ENCODE measurements at places on chromosomes 1 and 21.

GRCh38 chr1:66373157-66373591 lies 160.8 kb upstream of the SGIP1 start:
- ATAC-seq = no peak

DNA sequence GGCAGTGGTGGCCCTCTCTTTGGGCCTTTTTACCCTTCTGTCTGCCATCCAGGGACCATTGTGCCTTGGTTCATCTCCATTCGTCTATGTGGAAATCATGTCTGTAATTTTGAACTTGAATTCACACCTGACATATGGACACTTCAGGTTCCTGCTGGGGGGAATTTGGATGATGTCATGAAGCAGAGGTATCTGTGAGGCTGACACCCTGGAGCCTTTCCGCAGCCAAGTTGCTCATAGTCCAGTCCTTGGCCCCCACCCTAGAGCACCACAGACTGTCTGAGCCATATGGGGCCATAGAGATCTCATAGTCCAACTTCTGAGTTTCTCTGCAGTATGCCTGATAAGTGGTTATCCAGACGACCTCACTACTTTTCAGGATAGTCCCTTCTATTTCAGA lies 147.7 kb upstream of the CACNA1E start:
- ATAC-seq = no peak

- no peak for ATAC-seq
These were observed 10.8 kb upstream of the PALMD start for GRCh38 chr1:99634971-99635624.

GRCh38 chr1:182507685-182508084 lies 57.7 kb downstream of the RGSL1 start:
- no peak for ATAC-seq

GRCh38 chr21:42308161-42308913 lies 6.9 kb downstream of the TFF3 start:
- ATAC-seq = no peak

DNA sequence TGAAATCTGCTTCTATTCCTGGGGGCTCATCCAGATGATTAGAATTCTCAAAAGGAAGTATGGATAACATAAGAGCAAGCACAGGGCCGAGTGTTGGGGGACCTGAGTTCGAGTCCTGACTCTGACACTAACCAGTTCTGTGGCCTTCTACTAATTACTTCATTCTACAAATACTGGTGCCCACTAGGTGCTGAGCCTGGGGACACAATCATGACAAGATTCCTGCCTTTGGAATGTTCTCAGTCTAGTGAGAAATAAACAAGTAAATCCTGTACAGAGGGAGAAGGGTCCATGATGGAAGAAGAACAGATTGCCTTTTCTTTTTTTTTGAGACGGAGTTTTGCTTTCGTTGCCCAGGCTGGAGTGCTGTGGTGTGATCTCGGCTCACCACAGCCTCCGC lies 2.2 kb upstream of the NUAK2 start:
- ATAC-seq = no peak

DNA sequence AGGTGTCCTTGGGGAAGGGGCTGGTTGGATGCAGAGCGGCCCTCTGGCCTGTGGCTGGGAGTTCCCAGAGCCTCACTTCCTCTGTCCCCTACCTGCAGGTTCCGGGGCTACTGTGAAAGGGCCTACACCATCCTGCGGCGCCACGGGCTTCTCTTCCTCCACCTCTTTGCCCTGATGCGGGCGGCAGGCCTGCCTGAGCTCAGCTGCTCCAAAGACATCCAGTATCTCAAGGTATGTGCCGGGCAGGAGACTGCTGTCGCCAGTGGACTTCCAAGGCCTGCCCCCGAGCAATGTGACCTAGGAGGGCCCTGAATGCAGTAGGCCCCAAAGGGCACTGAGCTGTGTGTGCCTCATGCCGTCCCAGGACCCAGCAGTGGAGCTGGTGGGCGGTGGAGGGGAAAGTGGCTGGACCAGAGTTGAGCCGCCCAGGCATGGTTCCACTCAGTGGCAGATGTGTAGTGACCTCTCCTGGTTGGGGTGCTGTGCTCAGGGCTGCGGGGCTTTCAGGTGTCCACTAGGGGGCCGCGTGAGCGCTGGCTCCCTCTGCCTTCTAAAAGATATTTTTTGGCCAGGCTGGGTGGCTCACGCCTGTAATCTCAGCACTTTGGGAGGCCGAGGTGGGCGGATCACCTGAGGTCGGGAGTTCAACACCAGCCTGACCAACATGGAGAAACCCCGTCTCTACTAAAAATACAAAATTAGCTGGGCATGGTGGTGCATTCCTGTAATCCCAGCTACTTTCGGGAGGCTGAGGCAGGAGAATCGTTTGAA lies 73.4 kb downstream of the PIK3CD start:
- ATAC-seq = peak; percentile 70

DNA sequence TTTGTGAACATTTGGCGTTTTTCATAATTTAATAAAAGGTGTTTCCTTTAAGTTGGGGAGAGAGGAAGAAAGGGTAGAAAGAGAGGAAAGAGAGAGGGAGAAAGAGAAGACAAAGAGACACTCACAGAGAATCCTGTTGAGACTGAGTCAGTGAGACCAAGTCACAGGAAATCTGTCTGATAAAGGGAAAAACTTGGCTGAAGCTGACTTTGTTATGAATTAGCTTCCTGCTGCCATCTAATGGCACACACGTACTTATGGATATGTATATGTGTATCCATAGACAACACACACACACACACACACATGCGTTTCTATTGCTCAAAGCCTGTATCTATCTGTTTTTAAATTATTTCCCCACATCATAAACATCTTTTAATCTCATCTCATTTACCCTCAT lies 42.5 kb upstream of the DISC1 start:
- no peak for ATAC-seq

DNA sequence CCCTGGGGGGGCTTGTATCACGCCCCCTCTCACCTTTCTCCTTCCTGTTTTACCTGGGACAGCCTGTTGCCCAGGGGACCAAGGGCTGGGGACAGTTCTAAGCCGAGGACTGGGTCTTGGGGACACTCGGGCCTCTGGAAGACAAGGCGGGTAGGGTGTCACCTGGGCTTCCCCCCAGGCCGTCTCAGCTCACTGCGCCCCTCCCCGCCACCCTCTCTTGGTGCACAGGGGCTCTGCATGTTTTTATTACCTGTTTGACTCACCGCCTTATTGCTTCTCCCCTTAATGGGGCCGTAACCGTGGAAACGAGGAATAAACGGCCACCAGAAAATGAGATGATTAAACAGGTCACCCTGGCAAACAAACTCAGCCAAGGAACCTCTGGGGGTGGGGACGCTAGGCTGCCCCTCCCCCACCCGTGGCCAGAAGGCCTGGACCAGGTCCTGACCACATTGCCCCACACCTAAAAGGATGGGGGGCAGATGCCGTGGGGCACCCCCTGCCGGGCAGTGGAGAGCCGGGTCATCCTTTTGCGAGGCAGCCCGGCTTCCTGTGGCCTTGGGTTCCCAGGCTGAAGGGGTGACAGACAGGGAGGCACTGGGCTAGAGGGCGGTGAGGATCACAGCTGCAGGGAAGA lies 109.9 kb downstream of the CASZ1 start:
- ATAC-seq = no peak

- no peak for ATAC-seq
These were observed 44.4 kb downstream of the CFHR5 start for GRCh38 chr1:197021716-197022115.

DNA sequence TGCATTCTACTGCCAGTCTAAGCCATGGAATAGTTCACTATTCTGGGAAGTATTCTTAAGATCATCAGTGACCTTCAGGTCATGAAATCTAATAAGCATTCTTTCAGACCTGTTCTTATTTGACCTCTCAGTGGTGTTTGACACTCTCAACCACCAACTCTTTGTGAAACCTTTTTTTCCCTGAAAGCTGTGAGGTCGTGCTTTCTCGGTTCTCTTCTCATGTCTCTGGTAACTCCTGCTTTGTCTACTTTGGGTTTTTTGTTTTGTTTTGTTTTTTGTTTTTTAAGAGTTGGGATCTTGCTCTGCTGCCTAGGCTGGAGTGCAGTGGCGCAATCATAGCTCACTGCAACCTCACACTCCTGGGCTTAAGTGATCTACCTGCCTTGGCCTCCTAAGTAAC lies 56.3 kb downstream of the POU2F1 start:
- ATAC-seq = no peak

GRCh38 chr1:110012100-110012780 lies 22.2 kb upstream of the STRIP1 start:
- peak; percentile 27 for ATAC-seq

DNA sequence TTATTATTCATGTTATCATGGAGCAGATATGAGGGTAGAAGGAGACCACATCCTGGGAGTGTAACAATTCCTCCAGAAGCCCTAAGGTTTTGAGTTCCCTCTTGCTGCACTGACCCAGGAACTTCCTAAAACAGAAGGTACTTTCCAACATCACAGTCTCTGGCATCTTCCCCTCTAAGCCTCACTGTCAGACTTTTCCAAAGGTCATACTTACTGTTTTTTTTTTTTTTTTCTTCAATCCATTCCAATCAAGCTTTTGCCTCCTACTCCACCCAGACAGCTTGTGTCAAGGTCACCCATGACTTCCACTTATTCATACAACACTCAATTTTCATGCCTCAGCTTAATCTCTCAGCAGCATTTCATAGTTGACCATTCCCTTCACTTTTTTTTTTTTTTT lies 18.4 kb upstream of the UQCRHL start:
- ATAC-seq = no peak

DNA sequence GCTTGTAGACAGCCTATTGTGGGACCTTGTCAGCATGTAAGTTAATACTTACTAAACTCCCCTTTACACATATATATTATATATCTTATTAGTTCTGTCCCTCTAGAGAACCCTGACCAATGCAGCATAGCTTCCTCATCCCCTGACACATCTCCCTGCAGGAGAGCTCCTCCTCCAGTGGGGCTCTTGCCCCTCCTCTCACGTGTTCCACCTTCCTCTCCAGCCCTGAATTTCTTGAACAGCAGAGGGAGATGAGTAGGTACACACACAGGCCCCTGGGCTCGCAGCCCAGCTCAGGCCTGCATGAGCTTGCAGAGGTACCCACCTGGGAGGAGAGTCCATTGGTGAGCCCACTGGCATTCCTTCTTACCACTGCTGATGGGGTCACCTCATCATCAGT lies 27.3 kb upstream of the GOLT1A start:
- ATAC-seq = peak; percentile 60

GRCh38 chr21:32728456-32728839 lies 635 bp upstream of the SYNJ1 start:
- ATAC-seq = no peak

GRCh38 chr1:197152662-197153061 lies 6.2 kb upstream of the ASPM start:
- no peak for ATAC-seq

GRCh38 chr1:153533689-153534201 lies 2.0 kb downstream of the S100A6 start:
- ATAC-seq = peak; percentile 31

DNA sequence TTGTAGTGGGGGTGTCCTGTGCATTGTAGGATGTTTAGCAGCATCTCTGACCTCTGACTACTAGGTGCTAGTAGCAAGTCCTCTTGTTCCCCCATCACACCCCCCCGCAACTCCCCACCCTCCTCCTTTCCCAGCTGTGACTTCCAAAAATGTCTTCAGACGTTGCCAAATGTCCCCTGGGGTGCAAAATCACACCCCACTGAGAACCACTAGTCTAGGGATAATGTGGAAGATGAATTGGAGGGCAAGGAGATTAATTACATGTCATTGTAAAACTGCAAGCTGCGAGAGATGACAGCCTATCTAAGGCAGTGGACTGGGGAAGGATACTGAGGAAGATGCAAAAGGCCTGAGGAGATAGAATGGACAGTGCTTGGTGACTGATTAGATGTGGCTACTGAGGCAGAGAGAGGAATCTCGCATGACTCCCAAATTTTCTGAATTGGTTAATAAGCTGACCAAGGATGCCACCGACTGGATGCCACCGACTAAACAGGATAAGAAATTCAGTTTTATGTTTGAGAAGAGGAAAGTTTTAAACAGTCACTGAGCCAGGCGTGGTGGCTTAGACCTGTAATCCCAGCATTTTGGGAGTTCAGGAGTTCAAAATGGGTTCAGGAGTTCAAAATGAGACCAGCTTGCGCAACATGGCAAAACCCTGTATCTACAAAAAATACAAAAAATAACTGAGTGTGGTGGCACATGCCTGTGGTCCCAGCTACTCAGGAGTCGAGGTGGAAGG lies 3.1 kb upstream of the JAK1 start:
- ATAC-seq = no peak

- peak; percentile 97 for ATAC-seq
These were observed 272.2 kb downstream of the TNR start for GRCh38 chr1:175471039-175471800.

DNA sequence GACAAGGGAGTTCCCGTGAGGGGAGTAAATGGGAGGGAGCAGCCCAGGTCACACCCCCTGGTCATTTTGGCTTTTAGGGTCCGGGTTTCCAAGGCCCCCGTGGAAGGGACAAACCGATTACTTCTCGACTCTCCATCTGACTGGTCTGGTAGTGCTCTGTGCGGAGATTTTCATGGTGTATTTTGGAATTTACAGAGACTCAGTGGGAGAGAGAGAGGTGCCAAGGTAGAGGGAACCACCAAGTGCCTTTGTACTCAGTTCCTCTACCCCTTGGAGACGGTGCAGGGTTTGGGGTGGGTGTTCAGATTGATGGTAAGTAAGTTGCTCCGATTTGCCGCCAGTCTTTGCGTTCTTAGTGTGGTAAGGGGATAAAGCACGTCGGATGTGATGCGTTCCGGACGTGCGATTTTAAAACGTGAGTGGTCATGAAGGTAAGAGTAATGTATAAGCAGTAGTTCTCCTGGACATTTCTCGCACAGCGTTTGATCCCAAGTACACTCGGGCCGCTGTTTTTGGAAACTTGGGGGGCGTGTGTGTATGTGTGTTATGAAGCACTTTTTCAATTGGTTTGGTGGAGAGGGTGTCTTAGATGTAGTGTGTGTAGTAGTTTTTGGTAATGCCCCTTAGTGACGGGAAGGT lies 682 bp downstream of the SUCO start:
- ATAC-seq = peak; percentile 29

DNA sequence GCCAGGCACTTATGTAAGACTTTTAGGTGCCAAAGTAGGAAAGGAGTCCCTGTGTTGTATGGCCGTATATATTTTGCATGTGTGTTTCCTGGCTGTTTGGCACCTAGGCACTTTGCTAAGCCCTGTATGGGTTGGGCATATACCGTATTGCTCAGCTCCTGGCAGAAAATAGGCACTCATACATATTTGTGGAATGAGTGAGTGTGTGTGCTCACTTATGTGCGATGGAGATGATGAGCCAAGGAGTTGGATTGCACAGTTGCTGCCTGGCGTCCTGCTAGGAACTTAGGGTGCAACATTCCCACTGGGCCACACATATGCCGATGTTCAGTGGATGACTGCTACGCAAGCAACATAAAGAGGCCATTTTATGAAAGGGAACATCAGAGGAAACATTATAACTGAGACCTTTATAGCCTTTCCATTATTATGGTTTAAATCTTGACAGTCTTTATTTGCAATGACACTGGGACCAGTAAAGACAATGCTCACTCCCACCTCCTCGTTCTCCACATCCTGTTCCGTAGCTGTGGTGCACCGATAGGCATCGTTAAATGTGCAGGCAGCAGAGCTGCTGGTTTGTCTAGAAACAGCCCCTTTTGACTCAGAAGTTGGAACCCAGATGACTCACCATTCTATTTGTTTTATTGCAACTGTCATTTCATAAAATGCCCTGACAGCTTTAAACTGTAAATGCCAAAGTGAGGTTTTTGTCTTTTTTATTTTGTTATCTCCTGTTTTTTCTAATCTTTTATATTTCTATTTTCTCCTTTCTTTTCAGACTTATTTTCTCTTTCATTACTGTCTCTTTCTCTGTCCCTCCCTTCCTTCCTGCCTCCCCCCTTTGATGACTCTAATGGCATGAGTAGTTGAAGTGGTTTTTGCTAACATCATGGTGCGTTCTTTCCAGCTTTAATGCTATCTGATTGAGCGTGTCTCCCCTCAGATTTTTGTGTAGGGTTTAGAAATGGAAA lies 36.1 kb downstream of the PEX14 start:
- peak; percentile 94 for ATAC-seq

All from esophagus mucosa (tissue), 1 donor.